ENCODE measurements at places on chromosomes 2 and 18. TPM values are rescaled to one million over a fixed set of nuclear protein-coding genes. Genes with fewer than 3 reads are reported as not detected.
A peak's percentile ranks its signal among the peaks of the same experiment; 100 is the strongest.

GRCh38 chr18:55420665-55421307 is 167.2 kb downstream of the TCF4 start:
- peak overlapping the region; percentile 18 for H3K27ac ChIP-seq
- no peaks in the 10 kb centered on the region for H3K36me3 ChIP-seq
- peaks cover 12% of the 10 kb centered on the region for H3K27me3 ChIP-seq
- no peaks in the 10 kb centered on the region for H3K4me1 ChIP-seq

GRCh38 chr18:9140381-9140780 is 3.8 kb downstream of the ANKRD12 start:
- H3K4me3 ChIP-seq: peak overlapping the region; percentile 69
- no peaks in the 10 kb centered on the region for H3K27me3 ChIP-seq
- H3K27ac ChIP-seq: peak overlapping the region; percentile 69
- DNase-seq: no peak
- peaks cover 80% of the 10 kb centered on the region for H3K4me1 ChIP-seq
- peaks cover 19% of the 10 kb centered on the region for H3K36me3 ChIP-seq

- no peaks in the 10 kb centered on the region for H3K36me3 ChIP-seq
- DNase-seq: peak; percentile 62
- no peak overlapping the region for H3K4me3 ChIP-seq
- H3K27me3 ChIP-seq: peaks cover 4% of the 10 kb centered on the region
- H3K27ac ChIP-seq: no peak overlapping the region
Measured at GRCh38 chr2:27191070-27191829, 20.6 kb upstream of the ATRAID start.

DNA sequence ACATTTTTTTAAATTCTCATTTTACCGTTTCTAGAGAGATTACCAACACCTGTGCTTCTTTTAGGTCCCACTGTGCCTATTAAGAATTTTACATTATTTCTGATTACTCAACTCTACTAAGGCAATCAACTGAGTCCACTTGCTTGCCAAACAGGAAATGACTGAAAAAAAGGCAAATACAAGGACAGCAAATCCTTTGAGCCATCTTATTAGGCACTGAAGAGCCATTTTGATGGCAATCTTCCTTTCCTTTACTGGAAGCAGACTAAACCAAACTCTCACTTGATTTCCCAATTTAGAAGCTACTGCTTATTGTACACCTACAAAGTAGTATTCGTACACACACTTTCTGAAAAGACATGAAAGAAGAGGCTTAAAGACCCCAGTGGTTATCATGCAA is 121.4 kb upstream of the COL3A1 start:
- no peak overlapping the region for H3K4me3 ChIP-seq
- DNase-seq: no peak
- no peaks in the 10 kb centered on the region for H3K4me1 ChIP-seq
- H3K36me3 ChIP-seq: no peaks in the 10 kb centered on the region
- no peak overlapping the region for H3K27ac ChIP-seq

The LBX2 gene
- polyA plus RNA-seq: not detected

The MC4R gene
- not detected for polyA plus RNA-seq

- H3K27ac ChIP-seq: no peak overlapping the region
- H3K4me3 ChIP-seq: no peak overlapping the region
- DNase-seq: no peak
- no peaks in the 10 kb centered on the region for H3K36me3 ChIP-seq
- H3K27me3 ChIP-seq: no peaks in the 10 kb centered on the region
- H3K4me1 ChIP-seq: peaks cover 48% of the 10 kb centered on the region
Measured at GRCh38 chr2:98520806-98521205, 76.1 kb downstream of the INPP4A start.

The NYAP2 gene
- polyA plus RNA-seq: not detected

DNA sequence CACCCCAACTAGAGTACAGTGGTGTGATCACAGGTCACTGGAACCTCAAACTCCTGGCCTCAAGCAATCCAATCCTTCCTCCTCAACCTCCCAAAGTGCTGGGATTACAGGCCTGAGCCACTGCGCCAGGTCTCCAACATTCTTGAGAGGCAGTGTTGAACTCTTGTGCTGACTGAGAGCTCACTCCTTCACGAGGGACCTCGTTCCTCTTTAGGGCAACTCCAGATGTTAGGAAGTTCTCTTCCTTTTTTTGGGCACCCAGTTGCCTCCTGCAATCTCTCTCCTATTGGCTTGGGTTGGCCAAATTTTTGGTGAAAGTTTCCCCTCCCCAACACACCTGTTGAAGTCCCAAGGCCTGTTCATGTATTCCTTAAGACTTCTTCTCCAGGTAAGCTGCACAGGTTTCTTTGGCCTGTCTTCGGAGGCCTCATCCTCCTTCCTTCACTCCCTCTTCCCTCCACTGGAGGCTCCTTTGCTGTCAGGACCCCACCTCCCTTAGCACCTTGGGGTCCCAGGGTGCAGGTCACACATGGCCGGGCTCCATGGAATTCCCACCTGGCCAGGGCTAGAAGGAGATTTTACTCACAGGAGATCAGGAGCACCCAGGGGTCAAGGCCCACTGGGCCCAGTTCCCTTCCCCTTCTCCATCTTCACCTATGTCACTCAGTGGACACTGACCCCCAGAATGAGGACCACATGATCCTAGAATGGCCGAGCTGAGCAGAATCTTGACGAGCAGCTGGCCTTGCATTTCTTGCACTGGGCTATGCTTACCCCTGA is 94.6 kb upstream of the SMAD2 start:
- H3K4me1 ChIP-seq: no peaks in the 10 kb centered on the region
- no peaks in the 10 kb centered on the region for H3K36me3 ChIP-seq
- peaks cover 7% of the 10 kb centered on the region for H3K27me3 ChIP-seq

The LOXL3 gene
- 0.15 TPM for polyA plus RNA-seq

DNA sequence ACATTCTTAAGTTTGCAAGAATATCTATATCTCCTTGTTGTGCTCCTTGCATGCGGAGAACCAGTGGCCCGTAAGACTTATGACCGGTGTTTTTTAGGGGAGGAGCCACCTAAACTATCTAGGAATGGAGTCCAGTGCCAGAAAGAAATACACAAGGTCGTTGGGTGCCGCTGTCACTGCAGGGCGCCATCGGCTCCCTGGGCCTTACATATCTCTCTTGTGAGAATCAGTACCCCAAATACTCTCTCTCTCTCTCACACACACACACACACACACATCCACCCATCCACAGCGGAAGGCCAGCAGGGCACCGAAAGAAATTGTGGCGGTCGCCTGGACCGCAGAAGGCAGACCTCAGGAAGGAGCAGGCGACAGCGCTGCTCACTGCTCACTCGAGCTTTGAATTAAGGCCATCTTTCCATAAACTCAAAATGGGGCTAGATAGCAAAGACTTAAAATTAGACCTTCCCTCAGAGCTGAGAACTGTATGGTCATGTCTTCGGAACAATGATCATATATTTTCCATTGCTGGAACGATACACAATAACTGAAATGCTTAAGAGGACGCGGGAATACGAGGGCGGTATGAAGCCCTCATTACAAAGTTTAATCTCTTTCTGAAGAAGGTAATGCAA is 10.4 kb downstream of the NR4A2 start:
- H3K4me1 ChIP-seq: peaks cover 41% of the 10 kb centered on the region
- H3K36me3 ChIP-seq: peaks cover 16% of the 10 kb centered on the region
- H3K27me3 ChIP-seq: peaks cover 92% of the 10 kb centered on the region
- H3K27ac ChIP-seq: peak overlapping the region; percentile 48

- no peak overlapping the region for H3K27ac ChIP-seq
- H3K4me3 ChIP-seq: no peak overlapping the region
- H3K36me3 ChIP-seq: no peaks in the 10 kb centered on the region
- DNase-seq: no peak
- peaks cover 9% of the 10 kb centered on the region for H3K27me3 ChIP-seq
Measured at GRCh38 chr2:216992056-216992675, 132.3 kb upstream of the TNP1 start.

The POTEJ gene
- polyA plus RNA-seq: not detected

DNA sequence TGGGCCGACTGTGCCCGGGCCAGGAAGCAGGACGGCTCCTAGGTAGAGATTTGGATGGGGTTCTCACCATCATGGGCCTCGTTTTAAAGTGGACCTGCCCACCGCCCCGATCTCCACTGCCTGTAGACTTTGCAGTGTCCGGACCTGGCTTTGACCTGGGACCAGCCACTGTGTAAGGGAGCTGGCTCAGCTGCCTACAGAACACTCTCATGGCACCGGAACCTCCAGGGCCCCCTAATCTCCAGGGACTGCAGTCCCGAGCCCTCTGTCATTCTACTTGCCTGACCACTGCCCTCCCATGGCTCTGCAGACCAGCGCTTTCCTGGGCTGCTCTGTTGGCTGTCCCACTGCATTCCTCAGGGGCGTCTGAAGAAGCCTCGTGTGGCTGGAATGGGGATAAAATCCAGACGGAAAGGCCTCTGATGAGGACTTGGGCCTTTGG is 120.8 kb downstream of the GLI2 start:
- no peaks in the 10 kb centered on the region for H3K4me1 ChIP-seq
- no peaks in the 10 kb centered on the region for H3K36me3 ChIP-seq
- H3K27ac ChIP-seq: no peak overlapping the region
- DNase-seq: no peak
- no peak overlapping the region for H3K4me3 ChIP-seq
- no peaks in the 10 kb centered on the region for H3K27me3 ChIP-seq

The ATP5F1A gene
- polyA plus RNA-seq: 502 TPM

DNA sequence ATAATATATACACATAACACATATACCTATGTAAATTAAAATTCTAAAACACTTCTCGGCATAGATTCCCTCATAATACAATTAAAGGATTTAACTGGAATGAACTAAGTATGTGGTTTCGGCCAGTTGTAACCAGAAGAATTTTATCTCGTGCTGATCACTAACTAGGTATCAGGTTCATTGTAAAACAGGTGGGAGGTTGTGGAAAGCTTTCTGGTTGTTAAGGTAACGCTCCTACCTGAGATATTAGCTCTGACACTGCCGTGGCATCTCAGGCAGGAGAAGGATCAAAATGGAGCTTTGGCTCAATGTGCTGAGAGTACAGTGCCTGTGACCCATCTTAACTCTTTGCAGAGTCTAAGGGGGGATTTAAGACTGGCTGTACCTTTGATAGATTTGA is 42.5 kb downstream of the SLC9A2 start:
- peaks cover 12% of the 10 kb centered on the region for H3K4me1 ChIP-seq
- no peaks in the 10 kb centered on the region for H3K36me3 ChIP-seq
- H3K27me3 ChIP-seq: no peaks in the 10 kb centered on the region
- no peak overlapping the region for H3K4me3 ChIP-seq
- no peak for DNase-seq

The DSG4 gene
- polyA plus RNA-seq: not detected

DNA sequence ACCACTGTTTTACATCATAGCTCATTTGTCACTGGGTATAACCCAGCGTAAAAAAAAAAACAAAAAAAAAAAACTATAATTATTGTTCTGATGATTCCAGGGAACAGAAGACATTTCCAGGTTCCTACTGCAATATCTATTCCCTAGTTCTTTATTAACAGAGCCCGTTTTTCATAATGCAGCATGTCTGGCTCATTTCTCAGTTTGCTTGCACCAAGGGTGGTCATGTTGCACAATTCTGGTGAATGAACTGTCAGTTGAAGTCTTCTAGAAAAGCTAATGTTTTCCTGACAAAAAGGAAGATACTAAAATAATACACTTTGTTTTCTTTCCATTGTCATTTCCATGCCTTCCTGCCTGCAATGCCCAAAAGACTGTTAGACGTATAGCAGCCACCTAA is 180.1 kb downstream of the RDH14 start:
- no peak overlapping the region for H3K4me3 ChIP-seq
- no peak for DNase-seq
- peaks cover 13% of the 10 kb centered on the region for H3K27me3 ChIP-seq

The DAPL1 gene
- not detected for polyA plus RNA-seq

GRCh38 chr2:182870227-182870626 is 3.8 kb upstream of the FRZB start:
- DNase-seq: no peak
- H3K4me3 ChIP-seq: no peak overlapping the region
- peaks cover 18% of the 10 kb centered on the region for H3K4me1 ChIP-seq
- no peak overlapping the region for H3K27ac ChIP-seq

- peaks cover 32% of the 10 kb centered on the region for H3K4me1 ChIP-seq
- no peak overlapping the region for H3K4me3 ChIP-seq
- no peak overlapping the region for H3K27ac ChIP-seq
- H3K27me3 ChIP-seq: no peaks in the 10 kb centered on the region
Measured at GRCh38 chr18:79692886-79693285, 13.3 kb downstream of the CTDP1 start.

The AQP12B gene
- polyA plus RNA-seq: not detected

DNA sequence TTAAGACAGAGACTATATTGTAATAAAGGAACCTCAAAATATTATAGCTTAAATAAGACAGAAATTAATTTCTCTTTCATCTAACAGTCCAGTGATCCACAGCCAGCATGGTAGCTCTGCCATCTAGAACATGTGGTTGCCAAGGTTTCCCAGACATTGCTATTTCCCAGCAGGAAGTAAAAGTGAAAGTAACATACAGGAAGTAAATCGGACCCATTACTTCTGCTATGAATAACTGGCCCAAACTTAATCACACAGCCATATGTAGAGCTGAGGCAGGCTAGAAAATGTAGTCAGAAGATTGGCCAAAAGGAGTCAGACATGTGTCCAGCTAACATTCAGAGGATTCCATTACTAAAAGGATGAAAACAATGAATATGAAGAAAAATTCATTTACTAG is 71.0 kb downstream of the NOL4 start:
- no peak overlapping the region for H3K27ac ChIP-seq
- DNase-seq: no peak
- peaks cover 6% of the 10 kb centered on the region for H3K27me3 ChIP-seq
- no peaks in the 10 kb centered on the region for H3K4me1 ChIP-seq

- DNase-seq: peak; percentile 43
- peaks cover 82% of the 10 kb centered on the region for H3K36me3 ChIP-seq
- peak overlapping the region; percentile 88 for H3K4me3 ChIP-seq
- peaks cover 88% of the 10 kb centered on the region for H3K4me1 ChIP-seq
Measured at GRCh38 chr2:97720746-97721145, 7.4 kb downstream of the ZAP70 start.

The COL6A3 gene
- polyA plus RNA-seq: 0.95 TPM

The SERPINB5 gene
- polyA plus RNA-seq: not detected

GRCh38 chr2:214695789-214696188 is 113.7 kb downstream of the BARD1 start:
- H3K27ac ChIP-seq: no peak overlapping the region
- H3K27me3 ChIP-seq: peaks cover 3% of the 10 kb centered on the region
- H3K4me1 ChIP-seq: no peaks in the 10 kb centered on the region
- H3K36me3 ChIP-seq: peaks cover 6% of the 10 kb centered on the region
- H3K4me3 ChIP-seq: no peak overlapping the region

The GAREM1 gene
- polyA plus RNA-seq: 0.36 TPM

The SERPINB10 gene
- not detected for polyA plus RNA-seq

GRCh38 chr2:68860111-68860510 is 11.1 kb downstream of the BMP10 start:
- peaks cover 2% of the 10 kb centered on the region for H3K27me3 ChIP-seq
- H3K4me1 ChIP-seq: no peaks in the 10 kb centered on the region
- no peak overlapping the region for H3K27ac ChIP-seq
- no peaks in the 10 kb centered on the region for H3K36me3 ChIP-seq
- no peak overlapping the region for H3K4me3 ChIP-seq

GRCh38 chr2:156892467-156893281 is 364.8 kb upstream of the GALNT5 start:
- H3K36me3 ChIP-seq: no peaks in the 10 kb centered on the region
- no peak for DNase-seq
- no peak overlapping the region for H3K4me3 ChIP-seq
- no peak overlapping the region for H3K27ac ChIP-seq
- peaks cover 17% of the 10 kb centered on the region for H3K27me3 ChIP-seq
